Amygdala (tissue), 56 donors: ENCODE measurements at places on chromosomes 5 and 9.

DNA sequence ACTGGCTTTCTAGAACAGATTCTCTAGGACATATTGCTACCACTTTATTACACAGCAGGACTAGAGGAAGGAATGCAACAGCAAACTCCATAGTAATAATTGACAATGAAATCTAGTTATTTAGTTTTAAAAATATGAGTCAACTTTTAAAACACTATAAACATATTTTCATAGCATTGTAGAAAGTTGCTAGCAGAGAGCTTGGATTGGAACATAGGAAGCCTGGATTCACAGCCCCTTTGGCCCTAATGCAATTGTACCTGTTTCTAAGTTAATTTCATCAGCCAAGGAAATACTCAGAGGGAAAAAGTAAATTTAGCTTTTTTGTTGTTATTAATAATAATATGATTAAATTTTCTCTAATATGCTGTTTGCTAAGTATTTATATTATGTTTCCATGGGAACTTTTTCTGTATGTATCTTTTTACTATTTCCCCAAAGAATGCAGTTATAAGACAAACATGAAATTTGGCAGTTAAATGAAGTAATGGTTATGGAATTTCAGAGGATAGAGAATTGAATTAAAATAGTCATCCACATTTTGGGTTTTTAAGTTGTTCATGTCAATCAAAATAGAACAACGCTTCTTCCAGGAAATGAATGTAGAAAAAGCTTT, 45.6 kb downstream of the VCAN start:
- no peak for DNase-seq

GRCh38 chr9:90774682-90775081, 26.9 kb upstream of the SYK start:
- DNase-seq: no peak

- no peak for DNase-seq
Measured at GRCh38 chr5:90590170-90590569, 31.6 kb downstream of the ADGRV1 start.

GRCh38 chr5:165152058-165152457, 1646.6 kb downstream of the MAT2B start:
- DNase-seq: no peak

DNA sequence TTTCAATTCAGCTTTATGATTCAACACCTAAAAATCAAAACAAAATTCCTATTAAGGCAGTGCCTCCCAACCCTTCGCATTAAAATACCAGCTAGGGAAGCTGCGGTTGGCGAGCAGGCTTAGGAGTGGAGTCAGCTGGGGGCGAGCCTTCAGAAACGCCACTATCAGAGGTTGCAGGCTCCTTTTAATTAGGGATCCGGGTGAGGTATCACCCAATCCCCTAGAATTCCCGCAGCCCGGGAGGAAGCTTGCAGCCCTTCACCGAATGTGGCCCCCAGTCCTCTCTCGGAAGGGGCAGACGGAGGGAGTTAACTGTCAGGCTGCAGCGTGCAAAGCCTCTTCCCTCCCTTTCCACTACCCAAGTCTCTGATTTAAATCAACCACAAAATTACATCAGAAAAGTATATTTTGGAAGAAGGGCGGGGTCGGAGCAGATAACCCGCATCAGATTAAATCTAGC, 1.7 kb downstream of the STC2 start:
- DNase-seq: no peak

DNA sequence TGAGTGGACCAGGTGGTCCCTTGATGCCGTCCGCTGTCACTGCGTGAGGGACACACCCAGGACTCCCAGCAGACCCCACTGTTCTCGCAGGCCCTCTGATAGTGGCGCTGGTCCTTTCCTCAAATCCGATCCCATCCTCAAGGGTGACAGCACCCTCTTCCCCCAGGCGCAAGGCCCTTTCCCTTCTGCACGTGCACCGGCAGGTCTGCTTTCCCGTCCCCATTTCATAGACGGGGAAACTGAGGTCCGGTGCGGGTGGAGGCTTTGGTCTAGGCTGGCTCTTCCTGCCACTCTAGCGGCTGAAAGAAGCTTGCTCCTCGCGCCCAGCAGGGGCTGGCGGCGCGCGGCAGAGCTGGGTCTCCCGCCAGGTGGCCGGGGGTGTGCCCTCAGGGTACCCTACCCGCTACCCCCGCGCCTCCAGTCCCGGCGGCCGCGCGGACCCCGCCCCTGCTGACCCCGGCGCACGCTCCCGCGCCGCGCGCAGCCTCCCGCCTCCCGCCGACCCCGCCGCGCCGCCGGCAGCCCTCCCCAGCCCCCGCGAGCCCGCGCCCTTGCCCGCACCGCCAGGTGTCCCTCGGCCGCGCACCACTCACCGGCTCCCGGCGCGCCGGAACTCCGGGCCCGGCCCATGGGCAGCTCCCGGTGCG, 453 bp downstream of the RASGEF1C start:
- DNase-seq: no peak

GRCh38 chr9:12425878-12426864, 267.0 kb upstream of the TYRP1 start:
- no peak for DNase-seq

DNA sequence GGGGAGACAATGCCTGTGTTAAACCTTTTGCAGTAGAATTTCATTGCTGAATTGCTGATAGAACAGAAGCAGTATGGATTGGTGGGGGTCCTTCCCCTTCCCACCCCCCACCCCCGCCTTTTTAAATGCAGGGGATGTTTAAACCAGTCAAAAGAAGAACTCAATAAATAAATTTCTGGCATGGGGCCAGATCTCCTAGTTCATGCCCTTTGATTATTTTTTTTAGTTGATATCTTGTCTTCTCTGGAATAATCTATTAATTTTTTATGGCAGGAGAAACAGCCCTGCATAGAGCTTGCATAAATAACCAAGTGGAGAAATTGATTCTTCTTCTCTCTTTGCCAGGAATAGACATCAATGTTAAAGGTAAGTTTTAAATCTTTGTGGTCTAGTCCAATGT, 72.8 kb downstream of the SLF1 start:
- DNase-seq: no peak

GRCh38 chr5:63820577-63820976, 141.7 kb downstream of the HTR1A start:
- no peak for DNase-seq

GRCh38 chr9:88303721-88304451, 84.4 kb upstream of the SPIN1 start:
- no peak for DNase-seq

GRCh38 chr5:2272755-2273154, 390.0 kb upstream of the IRX4 start:
- no peak for DNase-seq

GRCh38 chr9:134155812-134156377, 8.5 kb downstream of the RNU6ATAC start:
- DNase-seq: no peak

DNA sequence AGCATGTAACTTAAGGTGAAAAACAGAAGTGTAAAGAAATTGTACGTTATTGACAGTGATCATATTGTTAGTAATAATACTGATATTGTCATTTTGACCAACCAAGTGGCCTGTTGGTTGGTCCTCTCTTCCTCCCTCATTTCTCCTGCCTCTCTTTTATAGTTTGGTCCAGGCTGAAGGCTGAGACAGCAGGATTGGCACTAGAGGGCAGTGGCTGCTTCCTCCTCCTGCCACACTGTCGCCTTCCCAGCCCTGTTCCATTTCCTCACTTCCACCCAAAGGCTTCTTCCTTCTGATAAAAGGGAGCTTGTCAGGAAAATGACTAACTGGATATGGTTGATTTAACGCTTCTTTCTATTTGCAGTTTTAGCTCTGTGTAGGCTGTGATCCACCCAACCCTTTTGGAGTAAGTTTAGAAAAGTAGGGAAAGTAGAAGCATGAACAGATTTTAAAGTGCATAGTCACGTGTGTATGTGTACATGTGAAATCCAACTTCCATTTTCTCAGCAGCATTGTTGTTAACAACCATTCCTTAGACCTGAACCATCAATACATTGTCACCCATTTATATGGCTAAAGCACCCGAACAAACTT, 35.6 kb downstream of the PTCD2 start:
- no peak for DNase-seq

DNA sequence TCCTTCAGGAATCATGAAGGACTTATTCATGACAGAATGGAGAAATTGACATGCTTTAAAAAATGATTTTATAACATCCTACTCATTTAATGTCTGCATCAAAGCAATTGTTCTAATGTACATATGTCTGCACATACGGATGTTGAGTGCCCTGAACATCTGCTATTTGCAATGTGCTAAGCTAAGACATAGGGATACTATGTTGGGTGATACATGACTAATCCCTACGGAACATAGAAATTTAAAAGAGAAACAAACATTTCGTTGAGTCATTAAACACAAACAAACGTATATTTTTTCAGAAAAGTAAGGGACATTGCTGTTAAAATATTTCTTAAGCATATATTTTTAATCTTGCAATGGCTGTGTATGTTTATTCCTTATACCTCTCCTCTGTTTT, 686.5 kb upstream of the ADAMTS16 start:
- no peak for DNase-seq

- DNase-seq: no peak
Measured at GRCh38 chr9:27750566-27750965, 177.3 kb upstream of the C9orf72 start.

- DNase-seq: no peak
Measured at GRCh38 chr5:76385540-76385939, 17.5 kb upstream of the IQGAP2 start.

- DNase-seq: peak; percentile 80
Measured at GRCh38 chr9:127897193-127897692, 2.2 kb downstream of the ST6GALNAC6 start.

- no peak for DNase-seq
Measured at GRCh38 chr5:26884481-26884880, 153.9 kb downstream of the CDH9 start.

DNA sequence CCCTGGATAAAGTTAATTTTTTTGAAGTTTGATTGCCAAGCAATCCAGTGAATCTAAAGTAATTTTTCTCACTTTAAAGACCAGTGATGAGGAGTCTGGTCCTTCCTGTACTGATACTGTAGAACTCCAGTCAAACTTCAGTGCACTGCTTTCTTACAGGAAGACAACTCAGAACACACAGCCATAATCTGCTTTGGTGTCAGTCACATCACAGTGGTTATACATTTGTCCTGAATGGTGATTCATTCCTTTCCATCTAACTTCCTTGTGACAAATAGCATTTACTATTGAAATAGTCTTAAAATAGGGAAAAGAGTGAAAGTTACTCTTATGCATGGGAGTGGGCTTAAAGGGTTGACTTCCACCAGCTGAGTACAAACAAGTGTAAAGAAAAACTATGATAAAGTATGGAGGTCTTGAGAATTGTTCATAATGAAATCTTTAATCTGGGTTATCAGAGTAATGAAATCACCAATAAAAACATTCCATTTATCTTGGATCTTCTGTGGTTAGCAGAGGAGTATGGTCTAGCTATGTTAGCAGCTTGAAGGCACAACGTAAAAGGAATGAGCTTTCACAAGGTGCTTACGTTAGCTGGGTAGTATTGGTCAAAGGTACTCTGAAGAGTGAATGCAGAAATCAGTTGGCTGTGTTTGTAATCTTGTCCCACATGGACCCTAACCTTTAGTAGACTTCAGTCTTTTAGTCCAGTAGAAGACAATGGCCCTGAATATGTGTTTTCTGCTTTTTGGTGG, 41.5 kb downstream of the DCP2 start:
- no peak for DNase-seq

GRCh38 chr9:120904978-120905301, 21.7 kb downstream of the TRAF1 start:
- no peak for DNase-seq

DNA sequence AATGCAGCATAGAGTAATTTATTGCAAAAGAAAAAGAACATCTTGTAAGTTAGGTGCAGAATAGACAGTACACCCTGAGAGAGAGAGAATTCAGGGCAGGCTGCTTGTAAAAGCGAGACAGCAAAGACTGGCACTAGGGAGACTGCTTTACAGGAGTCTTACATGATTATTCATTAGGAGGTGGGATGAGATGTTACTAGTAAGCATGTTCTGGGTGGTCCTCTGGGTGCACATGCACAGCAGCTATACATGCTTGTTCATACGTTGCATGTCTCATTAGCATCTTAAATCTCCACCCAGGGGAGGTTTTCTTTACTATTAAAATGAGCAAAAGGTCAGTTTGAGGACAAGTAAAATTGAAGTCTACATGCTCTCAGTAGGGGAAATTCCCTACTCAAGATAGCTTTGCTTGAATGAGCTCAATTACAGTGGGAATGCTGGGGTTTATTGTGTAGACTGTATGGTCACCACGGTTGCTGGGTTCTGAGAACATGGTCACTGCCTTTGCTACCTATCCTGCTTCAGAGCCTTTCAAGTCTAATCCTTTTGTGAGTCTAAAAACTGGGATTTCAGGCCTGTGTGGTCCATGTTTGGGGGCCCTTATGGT, 60.6 kb downstream of the RGS7BP start:
- no peak for DNase-seq

DNA sequence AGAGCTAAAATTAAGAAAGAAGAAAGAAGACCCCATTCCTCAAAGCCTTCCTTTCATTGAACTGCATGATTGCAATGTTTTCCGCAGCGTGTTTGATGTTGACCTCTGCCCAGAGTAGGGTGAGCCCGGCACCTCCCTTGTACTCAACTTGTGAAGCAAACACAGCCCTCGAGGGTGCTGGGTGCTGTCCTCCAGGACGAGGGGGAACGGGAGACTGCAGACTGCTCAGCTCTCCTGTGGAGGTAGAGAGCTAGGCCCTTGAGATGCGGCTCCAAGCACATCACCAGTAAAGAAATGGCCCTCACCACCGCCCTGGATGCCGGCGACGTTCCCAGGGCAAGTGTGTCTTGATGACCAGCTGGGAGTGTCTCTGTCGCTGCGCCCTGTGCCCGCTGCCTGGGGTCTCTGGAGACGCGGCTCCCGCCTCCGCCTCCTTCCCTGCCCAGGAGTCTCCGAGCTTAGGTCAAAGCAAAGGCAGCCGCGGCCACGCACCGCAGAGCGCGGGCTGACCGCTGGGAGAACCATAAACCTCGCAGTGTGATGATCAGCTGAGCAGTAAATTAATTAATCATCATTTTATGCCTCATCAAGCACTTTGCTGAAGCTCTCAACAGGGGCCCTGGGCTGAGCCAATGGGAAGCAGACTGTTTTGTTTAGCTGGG, 108.7 kb downstream of the IRX2 start:
- no peak for DNase-seq

GRCh38 chr5:37132646-37133045, 116.5 kb downstream of the CPLANE1 start:
- no peak for DNase-seq

GRCh38 chr9:29588361-29588760, 2015.1 kb upstream of the C9orf72 start:
- no peak for DNase-seq

GRCh38 chr9:100082782-100083181, 16.0 kb downstream of the ERP44 start:
- no peak for DNase-seq

GRCh38 chr5:100889165-100889743, 13.8 kb downstream of the ST8SIA4 start:
- no peak for DNase-seq

- no peak for DNase-seq
Measured at GRCh38 chr9:123373946-123374345, 17.9 kb downstream of the CRB2 start.

DNA sequence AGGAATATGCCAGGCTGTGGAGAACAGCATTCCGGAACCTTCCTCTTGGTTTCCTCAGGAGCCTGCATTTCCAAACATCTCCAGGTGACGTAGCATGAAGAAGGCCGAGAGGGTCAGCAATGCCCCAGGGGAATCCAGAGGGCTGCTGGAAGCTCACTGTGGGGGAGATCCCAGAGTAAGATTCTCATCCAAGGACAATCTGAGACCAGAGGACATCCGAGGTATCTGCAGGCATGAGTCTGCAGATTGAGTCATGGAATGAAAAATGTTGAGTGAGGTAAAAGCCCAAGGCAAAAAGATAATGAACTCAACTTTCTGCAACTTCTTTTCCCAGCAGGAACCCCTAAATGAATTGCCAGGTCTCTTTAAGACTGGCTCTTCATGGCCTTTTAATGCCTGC, 73.5 kb downstream of the KIF4B start:
- DNase-seq: no peak
